ENCODE measurements at places on chromosomes 1 and 21. TPM values are rescaled to one million over a fixed set of nuclear protein-coding genes. Genes with fewer than 3 reads are reported as not detected.

GRCh38 chr1:24317081-24317480 is 2.1 kb upstream of the GRHL3 start:
- DNase-seq, result no peak

DNA sequence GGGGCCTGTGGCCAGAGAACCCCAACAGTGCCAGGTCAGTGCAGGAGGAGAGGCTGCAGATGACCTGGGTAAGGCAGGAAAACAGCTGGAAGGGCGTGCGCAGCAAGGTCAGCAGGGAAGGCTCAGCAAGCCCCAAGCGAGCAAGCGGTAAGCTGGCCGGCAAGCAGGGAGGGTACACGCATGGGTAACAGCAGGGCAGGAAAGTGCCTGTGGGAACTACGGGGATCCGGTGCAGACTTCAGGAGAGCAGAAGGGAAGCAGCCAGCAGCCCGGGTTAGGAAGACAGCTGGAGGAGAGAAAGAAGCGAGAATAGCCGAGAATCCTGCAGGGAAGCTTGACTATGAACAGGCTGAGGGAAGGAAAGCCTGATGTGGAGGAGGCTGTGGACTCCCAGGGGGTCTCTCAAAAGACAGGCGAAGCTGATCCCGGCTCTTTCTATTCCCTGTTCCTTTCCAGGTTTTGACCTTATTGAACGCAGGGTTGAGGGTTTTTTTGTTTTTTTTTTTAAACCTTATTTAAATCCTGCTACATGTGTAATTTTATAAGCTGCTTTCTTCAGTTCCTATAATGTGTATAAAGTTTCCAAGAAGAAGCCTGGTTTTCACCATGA is 20.9 kb downstream of the UMODL1 start:
- no peak for DNase-seq

DNA sequence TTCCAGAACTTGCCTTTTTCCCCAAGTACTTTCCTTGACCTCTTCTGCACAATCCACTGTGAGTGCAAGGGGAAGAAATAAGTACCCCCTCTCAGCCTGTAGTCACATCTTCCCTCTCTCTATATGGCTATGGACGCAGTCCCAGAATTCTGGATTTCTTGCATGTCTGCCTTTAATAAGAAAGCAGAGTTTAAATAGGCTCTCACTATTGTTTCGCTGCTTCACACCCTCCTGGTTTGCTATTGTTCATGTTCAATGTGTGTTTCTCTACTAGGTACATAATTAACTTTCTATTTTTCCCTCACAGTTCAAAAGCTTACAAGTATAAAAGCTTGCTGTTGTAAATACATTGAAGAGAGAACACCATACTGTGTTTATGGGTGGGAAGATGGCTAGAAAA is 181.5 kb upstream of the C1orf105 start:
- no peak for DNase-seq

GRCh38 chr21:35014302-35015041 is 34.6 kb downstream of the RUNX1 start:
- DNase-seq, result no peak

ISG20L2 gene
- 41.7 TPM for total RNA-seq

DNA sequence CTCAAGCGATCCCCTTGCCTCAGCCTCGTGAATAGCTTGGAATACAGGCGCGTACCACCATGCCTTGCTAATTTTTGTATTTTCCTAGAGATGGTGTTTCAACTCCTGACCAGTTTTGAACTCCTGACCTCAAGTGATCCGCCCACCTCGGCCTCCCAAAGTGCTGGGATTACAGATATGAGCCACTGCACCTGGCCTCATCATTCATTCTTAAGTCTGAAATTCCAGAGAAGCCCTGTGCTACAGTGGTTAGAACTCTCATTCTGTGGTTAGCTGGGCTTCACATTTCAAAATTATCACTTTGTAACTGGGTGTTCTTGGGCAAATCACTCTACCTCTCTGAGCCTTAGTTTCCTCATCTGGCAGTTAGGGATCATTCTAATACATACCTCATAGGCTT is 86.1 kb upstream of the POU3F1 start:
- no peak for DNase-seq

- no peak for DNase-seq
Observed at GRCh38 chr1:208977012-208977411, 606.5 kb upstream of the CAMK1G start.

DNA sequence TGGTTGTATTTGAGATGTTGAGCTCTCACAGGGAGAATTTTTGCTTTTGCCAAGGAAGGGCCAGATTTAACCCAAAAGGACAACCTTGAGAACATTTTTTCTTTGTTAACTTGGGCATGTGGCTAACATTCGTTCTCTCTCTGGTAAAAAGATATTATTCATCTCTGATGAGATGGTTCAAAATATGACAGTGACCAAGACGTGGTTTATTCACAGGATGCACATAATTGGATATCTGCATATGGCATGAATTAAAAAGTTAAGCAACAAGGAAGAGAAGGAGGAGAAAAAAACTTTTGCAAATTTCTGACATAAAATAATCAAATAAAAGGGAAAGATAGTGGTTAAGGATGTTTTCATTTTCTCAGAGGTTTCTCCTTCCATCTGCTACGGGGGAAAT is 43.1 kb upstream of the BCL10 start:
- DNase-seq, result no peak

DNA sequence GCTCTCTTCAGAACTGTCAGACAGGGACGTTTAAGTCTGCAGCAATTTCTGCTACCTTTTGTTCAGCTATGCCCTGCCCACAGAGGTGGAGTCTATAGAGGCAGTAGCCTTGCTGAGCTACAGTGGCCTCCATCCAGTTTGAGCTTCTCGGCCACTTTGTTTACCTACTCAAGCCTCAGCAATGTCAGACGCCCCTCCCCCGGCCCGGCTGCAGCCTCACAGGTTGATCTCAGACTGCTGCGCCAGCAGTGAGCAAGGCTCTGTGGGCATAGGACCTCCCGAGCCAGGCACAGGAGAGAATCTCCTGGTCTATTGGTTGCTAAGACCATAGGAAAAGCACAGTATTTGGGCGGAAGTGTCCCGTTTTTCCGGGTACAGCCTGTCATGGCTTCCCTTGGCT is 89.9 kb upstream of the PDC start:
- DNase-seq, result no peak

DNA sequence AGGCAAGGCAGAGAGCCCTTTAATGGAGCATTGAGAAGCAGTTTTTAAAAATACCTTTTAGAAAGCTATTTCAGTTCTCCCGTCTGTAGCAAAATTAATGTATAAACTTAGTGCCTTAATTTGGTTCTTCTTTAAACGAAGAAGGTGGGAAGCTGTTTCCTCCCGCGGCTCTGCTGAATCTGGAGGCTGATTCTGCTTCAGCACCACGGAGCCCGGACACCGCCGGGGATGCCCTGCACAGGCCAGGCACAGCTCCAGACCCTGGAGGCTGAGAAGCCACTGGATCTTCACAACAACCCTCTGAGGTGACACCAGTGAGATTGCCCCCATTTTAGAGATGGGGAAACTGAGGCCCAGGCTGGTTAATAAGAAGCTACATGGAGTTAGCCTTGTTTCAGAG is 175.8 kb upstream of the VAMP3 start:
- no peak for DNase-seq

- DNase-seq, result no peak
Observed at GRCh38 chr1:186782791-186783190, 46.0 kb upstream of the PLA2G4A start.

RIPPLY3 gene
- not detected for total RNA-seq

DNA sequence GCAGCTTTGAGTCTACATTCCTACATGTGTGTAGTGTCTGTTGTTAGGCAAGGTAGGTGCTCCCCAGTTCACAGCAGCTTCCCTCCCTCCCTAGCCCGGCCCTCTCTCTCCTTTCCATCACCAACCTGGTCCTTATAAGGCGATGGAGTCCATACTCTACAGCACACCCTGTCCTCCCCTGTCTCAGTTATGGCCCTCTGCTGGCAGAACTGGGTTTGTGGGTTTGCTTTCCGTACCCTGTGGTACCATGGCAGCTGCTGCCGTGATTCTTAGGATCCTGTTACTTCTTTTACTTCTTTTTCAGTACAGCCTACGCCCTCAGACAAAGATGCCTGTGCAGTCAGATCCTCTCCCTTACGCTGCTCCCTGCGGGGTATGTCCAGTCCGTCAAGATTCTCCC is 31.7 kb downstream of the AK5 start:
- peak; percentile 33 for DNase-seq

TNFRSF8 gene
- total RNA-seq, result 0.17 TPM

TNFRSF18 gene
- total RNA-seq, result 56.2 TPM

AJAP1 gene
- total RNA-seq, result not detected
